ENCODE measurements at places on chromosomes 1 and 21.
A peak's percentile ranks its signal among the peaks of the same experiment; 100 is the strongest.

DNA sequence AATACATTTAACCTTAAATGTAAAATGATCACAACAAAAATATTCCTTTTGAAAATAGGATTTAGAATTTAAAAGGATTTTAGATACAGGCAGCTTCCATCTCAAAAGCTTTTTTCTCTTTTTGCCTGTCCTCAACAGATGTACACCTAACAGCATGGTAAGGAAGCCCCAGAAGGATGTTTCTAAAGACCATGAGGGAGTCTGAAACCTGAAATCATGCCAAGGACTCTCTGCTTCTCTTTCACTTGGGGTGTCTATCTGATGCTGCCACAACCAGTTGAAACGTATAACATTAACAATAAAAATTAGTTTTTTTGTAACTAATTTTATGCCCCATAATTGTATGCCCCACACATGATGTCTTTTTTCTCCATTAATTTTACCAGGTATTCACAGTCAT is 5.4 kb upstream of the ZNF281 start:
- DNase-seq: no peak

DNA sequence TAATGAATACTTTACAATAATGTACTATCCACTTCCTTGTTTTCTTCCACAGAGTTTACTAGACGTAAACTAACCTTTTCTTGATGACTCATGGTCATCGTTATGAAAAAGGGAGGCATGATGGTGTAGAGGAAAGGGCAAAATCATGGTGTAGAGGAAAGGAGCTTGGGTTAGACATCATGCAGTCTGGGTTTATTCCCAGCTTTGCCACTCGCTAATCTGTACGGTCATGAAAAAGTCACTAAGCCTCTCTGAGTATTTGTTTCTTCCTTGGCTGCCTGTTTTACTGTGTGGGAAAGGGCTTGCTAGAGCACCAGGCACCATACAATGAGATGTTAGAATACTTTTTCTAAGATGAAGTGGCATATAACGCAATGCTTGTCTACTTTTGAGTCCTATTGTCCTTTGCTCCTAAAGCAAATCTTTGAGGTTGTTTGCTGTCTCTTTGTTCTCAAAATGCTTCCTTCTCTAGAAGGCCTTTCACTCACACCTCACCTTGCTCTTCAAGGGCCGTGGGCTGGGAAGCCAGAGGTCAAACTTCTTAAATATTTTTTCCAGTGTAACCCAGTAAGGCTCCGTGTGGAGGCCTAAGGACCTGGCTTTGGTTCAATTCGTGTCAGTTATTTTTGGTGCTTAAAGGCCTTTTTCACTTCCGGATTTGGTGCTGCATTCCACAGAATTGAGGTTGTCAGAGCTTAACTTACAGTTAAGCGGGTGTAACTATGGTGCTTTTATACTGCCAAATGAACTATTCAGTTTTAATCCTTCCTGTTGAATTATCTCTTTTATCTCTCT is 9.9 kb upstream of the ETV3 start:
- peak; percentile 46 for DNase-seq

DNA sequence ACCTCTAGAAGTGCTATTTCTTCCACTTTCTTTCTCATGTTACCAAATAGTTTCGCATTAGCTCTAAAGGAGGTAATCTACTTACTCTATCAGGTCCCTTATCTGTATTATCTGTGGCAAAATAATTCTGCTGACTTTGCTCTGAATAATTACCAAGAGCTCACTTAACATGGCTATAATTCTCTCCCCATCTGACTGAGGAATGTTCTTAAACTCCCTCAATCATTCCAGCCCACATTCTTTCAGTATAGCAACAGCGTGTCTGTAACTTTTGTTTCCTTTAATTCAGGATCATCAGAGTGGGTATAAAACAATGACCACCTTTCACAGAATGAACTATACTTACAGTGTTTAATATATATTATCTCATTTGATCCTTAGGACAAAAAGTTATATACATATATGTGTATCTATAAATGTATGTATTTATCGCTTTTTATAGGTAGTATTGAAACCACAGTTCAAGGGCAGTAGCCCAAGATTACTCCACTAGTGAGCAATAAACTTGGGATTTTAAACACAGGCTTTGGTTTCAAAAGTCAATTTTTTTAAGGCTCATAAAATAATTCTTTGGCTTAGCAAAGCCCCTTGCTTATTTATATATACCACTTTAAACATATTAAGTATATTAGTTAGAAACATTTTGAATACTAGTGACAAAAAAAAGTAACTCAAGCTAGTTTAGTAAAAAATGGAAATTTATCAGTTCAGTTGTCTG is 36.1 kb upstream of the ST6GALNAC3 start:
- DNase-seq: no peak

DNA sequence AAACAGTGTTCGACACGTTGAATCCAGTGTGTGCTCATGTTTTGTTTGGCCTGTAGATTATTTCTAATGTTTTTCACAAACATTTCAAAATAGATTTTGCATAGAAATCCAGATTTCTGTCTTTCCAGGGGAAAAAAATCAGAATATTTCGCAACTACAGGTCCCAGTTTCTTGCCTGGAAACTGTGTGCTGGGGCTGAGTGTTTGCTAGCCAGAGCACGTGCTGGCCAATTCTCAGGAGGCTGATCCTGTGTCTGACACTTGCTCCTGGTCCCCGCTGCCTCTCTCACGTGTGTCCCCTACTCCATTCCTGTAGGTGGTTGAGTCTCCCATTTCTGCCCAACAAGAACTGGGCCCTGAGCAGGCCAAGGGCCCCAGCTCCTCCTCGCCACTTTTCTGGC is 2.4 kb downstream of the MAB21L3 start:
- DNase-seq: no peak

DNA sequence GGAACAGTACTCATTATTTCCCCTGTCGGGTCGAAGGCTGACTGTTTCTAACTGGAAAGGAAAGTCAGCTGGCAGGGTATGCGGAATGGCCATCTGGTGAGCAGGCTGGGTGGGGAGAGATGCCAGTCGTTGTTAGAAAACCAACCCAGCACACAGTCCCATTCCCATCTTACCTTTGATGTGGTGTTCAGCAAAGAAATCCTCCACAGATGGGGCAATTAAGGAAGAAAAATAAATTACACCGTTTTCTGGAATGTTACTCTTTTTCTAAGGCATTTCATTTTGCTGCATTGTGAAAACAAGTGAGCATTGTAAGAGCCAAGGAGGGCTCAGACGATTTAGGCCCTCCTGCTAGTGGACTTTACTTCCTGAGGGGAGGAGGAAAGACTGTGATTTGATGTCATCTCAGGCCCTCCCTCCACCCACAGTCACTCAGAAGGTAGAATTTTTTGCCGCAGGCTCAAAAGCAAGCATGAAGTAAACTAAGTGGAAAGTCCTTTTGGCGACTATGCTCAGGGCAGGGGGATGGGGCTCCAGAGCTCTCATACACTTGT is at the start of gene SLC16A4:
TSS of gene SLC16A4 (minus strand) at position 335 of the 554 bp plus-strand sequence. CDS start 1,703 bp downstream, outside the sequence.
- DNase-seq: no peak

DNA sequence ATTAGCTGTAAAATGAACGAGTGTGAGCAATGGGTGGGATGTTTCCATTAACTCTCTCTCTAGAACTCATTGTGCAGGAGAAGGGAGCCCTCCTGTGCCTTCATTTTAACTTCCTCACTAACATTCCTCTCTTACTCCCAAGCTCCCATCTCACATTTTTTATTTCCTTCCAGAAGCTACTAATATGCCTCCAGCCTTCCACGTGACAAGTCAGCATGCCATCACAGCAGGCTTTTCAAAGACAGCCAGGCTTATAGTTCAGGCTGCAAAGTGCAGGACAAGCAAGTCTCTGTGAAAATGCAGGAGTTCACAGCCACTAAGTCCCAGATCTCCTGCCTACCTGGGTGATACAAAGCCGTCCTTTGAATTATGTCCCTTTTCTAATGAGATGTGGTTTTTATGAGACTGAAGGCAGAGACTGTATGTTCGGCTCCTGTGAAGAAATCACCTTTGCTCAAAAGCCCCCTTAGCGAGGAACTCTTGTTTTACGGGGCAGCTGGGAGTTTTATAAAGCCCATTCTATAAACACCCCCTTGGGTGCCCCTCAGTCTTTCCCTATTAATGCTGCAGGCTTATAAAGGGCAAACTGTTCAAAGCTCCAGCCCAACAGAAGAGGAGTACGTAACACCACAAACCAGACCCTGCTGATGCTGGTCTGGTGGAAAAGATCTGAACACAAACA is 14.8 kb upstream of the ANGPTL7 start:
- no peak for DNase-seq

- no peak for DNase-seq
Observed at GRCh38 chr1:191026828-191027227, 549.2 kb upstream of the BRINP3 start.

GRCh38 chr1:174761901-174762585 is 237.7 kb upstream of the CACYBP start:
- DNase-seq: no peak

GRCh38 chr1:92599184-92599583 is 112.5 kb upstream of the GFI1 start:
- DNase-seq: peak; percentile 25

DNA sequence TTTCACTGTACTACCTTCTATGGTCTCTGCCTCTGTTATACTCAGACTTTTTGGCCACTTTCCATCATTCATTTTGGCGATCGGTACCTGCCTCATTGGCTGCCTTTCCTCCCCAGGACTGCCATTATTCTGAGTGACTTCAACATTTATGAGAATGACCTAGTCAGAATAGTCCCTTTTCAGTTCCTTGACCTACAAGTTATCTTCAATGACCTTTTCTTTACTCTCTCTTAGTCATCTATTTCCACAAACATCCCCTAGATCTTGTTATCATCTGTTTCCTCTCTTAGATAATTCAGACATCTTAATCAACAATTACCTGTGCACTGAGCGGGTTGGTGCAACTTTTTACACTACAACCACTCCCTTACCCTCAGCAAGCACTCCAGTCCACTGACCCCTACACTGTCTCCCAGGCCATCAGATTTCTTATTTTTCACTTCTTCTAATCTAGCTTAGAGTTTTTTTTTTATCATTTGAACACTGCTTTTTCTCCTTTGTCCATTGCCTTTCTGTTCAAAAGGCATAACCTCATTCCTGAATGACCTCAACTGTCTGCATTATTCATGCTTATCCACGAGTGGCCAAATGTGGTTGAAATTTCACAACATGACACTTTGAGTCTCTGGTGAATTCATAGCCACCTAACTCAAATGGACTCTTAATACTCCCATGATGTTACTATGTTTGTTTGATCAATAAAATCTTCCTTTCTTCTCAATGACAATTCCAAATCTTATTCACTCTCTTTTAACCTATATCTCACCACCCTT is 112.7 kb downstream of the HMCN1 start:
- DNase-seq: no peak

Data from LoVo (cell line).